ENCODE measurements at places on chromosomes 1 and 21.

DNA sequence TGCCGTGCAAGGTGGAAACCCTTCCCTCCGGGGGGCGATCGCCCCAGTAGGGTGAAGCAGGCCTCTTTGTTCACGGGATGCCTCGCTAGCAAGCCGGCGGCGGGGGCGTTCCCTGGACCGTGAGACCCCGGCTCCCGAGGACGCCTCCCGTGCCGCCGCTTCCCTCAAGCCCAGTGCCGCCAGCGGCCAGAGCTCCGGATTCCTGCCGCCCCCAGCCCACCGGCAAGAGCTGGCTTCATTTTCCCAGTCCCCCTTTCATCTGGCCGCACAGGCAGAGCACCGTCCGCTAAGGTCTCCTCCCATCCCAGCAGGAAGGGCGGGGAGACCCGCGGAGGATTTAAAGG is 16.3 kb downstream of the IER5 start:
- peak; percentile 47 for DNase-seq

- DNase-seq: no peak
Measured at GRCh38 chr1:216960716-216961115, 237.5 kb upstream of the ESRRG start.

GRCh38 chr21:27275294-27275927 is 308.5 kb upstream of the ADAMTS5 start:
- DNase-seq: no peak

- DNase-seq: no peak
Measured at GRCh38 chr1:9167638-9168037, 38.7 kb upstream of the GPR157 start.

DNA sequence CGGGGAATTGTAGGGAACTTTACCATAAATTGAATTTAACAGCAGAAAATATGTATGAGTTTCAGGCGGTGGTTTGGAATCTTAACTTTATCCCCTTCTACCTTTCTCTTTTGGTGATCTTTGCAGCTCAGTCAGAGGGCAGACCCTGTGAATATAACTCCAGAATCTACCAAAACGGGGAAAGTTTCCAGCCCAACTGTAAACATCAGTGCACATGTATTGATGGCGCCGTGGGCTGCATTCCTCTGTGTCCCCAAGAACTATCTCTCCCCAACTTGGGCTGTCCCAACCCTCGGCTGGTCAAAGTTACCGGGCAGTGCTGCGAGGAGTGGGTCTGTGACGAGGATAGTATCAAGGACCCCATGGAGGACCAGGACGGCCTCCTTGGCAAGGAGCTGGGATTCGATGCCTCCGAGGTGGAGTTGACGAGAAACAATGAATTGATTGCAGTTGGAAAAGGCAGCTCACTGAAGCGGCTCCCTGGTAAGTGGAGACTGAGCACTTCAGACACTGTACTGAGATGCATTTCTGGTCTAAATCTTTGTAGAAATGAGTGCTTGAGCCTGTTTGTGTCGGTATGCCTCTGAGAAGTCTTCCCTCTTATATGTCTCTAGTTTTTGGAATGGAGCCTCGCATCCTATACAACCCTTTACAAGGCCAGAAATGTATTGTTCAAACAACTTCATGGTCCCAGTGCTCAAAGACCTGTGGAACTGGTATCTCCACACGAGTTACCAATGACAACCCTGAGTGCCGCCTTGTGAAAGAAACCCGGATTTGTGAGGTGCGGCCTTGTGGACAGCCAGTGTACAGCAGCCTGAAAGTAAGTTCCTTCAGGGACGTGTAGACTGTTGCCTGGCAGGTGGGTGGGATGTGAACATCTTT is 1.5 kb downstream of the CCN1 start:
- peak; percentile 32 for DNase-seq

GRCh38 chr1:44135886-44136285 is 5.5 kb downstream of the KLF18 start:
- DNase-seq: no peak

- no peak for DNase-seq
Measured at GRCh38 chr1:39933956-39934941, 20.7 kb upstream of the MFSD2A start.

DNA sequence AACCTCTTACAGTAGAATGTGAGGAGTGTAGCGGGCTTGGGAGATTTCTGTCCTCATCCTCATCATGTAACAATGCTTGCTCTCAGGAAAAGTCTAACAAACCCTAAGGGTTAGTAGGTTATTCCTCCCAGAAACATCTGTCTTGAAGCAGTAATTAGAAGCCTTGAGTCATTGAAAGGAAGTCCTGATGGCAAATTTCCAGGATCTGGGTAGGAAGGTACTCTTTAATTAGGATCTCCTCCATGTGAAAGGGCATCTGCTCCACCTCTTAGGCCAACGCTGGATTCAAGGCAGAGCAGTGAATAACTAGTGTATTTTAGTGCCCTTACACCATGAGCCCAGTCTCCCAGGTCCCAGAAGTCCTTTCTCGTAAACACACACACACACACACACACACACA is 106.6 kb upstream of the BARHL2 start:
- no peak for DNase-seq

- DNase-seq: no peak
Measured at GRCh38 chr1:94636624-94637023, 95.1 kb upstream of the F3 start.

DNA sequence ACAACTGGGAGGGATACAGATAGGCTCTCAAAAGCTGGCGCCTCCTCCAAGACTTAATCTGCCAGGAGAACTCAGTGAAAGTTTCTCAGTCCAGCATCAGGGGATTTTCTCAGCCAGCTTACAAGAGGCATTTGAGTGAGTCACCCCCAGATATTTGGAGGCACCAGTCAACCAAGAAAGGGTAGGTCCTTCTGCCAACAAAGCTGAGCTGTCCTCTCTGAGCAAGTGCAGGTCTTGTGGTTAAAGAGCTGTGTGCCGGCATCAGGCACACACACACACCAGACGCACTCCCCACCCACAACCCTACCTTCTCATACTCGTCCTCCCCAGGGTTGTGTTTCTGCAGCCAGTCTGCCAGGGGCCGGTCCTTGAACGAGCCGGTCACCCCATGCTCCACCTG is 27.0 kb upstream of the PPP1R15B start:
- no peak for DNase-seq

- DNase-seq: no peak
Measured at GRCh38 chr1:232704256-232704655, 74.3 kb upstream of the SIPA1L2 start.

DNA sequence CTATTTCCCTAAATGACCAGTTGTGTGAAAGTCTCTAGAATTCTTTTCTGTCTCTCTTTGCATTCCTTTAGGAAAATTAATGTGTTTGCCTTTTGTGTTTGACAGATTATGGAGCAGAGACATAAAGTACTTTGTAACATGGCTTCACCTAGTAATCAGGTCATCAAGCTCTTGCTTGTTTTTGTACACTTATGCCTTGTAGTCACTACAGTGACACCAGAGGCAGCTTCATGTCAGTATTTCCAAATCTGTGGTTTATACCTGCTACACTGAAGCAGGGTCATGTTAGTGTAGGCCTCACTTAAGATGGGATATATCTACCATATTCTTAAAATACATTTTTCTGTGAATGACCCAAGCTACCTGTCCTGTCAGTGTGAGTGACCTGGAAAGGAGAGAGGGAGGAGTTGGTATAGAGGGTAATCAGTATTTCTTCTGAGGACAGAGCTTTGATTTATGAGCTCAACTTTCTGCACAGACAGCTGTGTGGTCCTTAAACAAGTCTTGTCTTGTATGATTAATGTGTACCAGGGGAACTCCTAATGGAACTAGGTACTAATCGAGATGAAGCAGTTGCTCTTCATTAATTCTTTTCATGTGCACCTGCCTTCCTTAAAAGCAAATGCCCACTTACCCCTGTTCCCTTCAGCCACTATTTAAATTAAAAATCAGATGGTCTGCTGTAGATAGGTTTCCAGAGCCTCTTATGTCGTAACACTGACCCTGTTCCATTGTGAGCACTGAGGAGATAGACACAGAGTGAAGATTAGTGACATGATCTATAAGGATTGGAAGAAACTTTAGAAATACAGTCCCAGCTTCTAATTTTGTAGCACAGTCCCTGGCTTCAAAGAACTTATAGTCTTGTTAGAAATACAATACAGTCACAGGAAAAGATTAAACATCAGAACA is 45.7 kb downstream of the MACO1 start:
- DNase-seq: no peak

GRCh38 chr1:64851664-64852063 is 106.8 kb downstream of the RAVER2 start:
- no peak for DNase-seq

- DNase-seq: no peak
Measured at GRCh38 chr1:111604931-111605330, 14.7 kb upstream of the RAP1A start.

- no peak for DNase-seq
Measured at GRCh38 chr1:172779491-172779890, 120.6 kb downstream of the FASLG start.

GRCh38 chr1:160549665-160550006 is 26.6 kb upstream of the SLAMF6 start:
- no peak for DNase-seq
